ENCODE measurements at places on chromosomes 16 and 17.

- no peak for DNase-seq
Observed at GRCh38 chr16:22694887-22695382, 119.0 kb upstream of the HS3ST2 start.

- DNase-seq, result peak; percentile 8
Observed at GRCh38 chr16:77191259-77191969, 424 bp downstream of the MON1B start.

- DNase-seq, result no peak
Observed at GRCh38 chr17:81401723-81402529, 6.7 kb downstream of the BAHCC1 start.

DNA sequence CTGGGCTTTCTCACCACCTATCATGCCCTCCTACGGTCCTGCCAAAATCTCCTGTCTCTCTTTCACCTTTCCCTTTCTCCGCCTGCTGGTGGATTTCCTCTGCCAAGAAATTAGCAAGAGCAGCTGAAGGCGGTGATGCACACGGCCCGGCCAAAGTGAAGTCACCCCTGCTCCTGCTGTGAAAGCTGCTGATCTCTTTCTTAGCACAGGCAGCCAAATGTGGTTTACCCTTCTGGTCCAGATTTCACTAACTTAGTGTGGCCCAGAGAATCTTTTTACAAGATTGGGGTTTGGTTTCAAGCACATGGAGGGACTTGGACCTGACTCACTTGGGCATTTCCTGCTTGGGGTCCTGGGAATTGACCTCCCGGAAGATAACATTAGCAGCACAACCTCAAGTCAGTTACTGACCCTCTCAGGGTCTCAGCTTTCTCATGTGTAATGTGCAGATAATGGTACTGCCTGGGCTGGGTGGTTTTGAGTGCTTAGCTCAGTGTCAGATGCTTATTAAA lies 155.7 kb downstream of the SOCS1 start:
- peak; percentile 59 for DNase-seq

- DNase-seq, result no peak
Observed at GRCh38 chr16:88383401-88384221, 852 bp downstream of the ZNF469 start.

DNA sequence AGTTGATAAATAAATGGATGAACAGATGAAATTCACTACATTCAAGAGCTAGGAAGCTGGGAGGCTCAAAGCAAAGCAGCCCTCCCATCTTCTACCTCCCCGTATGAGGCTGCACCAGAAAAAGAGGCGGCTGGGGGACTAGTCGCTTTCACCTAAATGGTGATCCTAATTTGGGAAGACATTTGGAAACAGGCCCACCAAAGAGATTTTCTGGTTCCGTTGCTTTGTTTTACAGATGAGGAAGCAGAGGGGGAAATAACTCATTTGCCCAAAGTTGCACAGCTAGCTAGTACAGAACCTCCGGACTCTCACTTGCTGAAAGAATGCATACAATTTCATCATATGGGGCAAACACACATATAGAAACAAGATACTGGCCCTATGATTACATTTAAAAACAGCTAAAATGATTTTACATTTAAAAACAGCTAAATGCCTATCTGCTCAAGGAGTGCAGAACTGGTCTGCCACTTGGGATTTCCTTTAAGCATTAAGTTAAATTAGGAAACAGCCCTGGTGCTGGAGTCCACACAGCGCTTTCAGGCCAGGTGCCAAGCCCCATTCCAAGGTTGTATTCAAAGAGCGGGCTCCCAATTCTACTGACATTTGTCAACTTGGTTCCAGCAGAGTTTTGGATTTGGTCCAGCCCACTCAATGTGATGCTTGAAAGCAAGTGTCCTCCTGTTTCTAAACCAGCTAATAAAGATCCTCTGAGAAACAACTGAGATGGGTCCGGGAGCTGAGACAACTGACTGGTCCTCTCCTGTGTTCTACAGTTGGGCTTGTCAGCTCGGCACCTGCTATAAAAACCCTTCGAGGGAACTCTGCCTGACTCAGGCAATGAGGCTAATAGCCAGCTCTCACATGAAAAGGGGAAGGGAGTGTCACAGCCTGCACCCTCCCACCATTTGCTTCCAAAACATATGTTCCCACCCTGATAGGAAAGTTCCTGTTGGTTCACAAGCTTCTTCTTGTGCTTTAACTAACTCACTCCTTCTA lies 11.7 kb downstream of the ERN1 start:
- no peak for DNase-seq

- DNase-seq, result no peak
Observed at GRCh38 chr17:27332047-27332393, 38.1 kb downstream of the WSB1 start.

DNA sequence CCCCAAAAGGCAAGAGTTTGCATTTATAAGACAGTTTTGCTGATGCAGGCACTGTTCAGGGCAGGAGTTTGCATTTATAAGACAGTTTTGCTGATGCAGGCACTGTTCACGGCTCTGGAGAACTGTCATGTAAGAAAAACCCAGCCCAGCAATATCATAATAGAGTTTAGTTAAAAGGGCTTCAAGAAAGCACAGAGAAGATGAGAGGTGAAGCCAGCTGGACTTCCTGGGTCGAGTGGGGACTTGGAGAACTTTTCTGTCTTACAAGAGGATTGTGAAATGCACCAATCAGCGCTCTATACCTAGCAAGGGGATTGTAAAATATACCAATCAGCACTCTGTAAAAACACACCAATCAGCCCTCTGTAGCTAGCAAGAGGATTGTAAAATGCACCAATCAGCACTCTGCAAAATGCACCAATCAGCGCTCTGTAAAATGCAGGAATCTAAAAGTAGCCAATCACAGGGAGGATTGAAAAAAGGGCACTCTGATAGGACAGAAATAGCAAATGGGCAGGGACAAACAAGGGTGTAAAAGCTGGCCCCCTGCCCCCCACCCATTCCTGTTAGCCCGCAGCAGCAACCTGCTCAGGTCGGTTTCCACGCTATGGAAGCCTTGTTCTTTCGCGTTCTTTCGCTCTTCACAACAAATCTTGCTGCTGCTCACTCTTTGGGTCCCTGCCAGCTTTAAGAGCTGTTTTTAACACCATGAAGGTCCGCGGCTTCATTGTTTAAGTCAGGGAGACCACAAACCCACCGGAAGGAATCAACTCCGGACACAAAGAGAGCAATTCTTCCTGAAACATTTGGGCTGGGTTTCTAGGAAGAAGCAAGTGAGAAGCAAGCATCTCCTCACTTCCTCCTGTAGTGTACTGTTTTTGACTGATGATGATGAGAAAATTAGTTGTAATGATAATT lies 1.8 kb upstream of the CBX1 start:
- no peak for DNase-seq

DNA sequence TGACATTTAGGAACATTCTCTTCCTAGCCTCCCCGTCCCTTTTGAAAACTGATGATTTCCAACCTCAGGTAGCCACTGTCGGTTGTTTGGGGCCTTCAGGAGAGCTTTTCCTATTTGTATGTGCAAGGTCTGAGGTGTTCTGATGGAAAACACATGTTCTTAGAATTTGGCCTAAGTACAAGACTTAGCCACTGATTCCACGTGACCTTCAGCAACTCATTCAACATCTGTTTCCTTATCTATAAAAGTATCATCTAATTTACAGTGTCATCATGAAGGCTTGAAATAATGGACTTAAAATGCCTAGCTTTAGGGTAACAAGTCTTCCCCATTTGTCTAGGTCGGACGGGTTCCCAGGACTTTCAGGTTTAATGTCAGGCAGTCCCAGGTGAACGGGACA lies 259.3 kb downstream of the SOX9 start:
- no peak for DNase-seq
